ENCODE measurements at places on chromosomes 3 and 15.

DNA sequence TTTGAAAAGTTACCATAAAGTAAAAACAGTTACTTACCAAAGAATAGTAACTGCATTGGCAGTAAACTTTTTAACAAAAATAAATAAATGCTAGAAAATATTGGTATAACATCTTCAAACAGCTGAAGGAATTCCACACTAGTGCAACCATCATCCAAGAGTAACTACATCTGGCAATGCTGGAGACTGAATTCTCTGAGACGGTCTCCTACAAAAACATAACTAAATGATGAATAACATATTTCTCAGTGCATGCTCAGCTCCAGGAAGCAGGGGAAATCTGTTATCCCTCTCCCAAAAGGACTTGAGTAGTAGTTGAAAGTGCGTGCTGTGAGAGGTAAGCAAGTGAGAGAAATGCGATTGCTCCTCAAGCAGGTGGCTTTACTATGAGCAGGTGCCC, 526.8 kb upstream of the CCDC54 start:
- no peak for DNase-seq

- no peak for DNase-seq
Observed at GRCh38 chr15:99095626-99096025, 9.3 kb upstream of the SYNM start.

DNA sequence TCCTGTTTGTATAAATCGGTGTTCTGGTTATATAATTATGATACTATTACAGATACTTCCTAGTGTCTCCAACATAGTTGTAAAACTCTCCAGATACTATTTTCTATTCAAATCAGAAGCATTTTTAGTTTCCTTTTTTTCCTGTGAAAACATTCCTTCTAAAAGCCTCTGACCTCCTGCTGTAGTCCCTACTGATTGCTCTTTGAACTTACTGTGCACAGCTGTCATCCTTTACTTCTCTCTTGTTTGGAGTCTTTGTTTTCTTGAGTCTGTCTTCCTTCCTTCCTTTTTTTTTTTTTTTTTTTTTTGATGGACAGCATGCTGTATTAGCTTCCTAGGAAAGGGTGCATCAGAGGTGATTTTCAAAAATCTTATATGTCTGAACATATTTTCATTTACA, 28.9 kb downstream of the NR2C2 start:
- no peak for DNase-seq

GRCh38 chr3:172323894-172324610, 124.2 kb downstream of the GHSR start:
- DNase-seq, result no peak

GRCh38 chr3:65401359-65402305, 637.1 kb downstream of the MAGI1 start:
- no peak for DNase-seq

DNA sequence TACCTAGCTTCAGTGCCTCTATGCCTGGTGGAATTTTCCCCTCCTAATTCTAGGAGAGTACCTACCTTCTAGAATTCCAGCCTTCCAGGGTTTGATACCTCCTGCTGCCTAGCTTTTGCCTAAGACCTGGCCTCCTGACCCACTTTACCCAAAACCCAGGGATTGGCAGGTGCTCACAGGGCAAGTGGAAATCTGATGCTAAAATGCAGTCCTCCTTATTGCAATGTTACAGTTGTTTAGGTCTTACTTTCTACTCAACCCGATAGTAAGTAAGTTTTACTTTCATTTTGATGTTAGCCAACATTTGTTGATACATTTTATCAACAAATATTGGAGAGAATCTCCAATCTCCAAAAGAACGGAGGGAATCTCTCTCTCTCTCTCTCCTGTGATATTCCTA, 275.9 kb downstream of the DOCK3 start:
- DNase-seq, result no peak

DNA sequence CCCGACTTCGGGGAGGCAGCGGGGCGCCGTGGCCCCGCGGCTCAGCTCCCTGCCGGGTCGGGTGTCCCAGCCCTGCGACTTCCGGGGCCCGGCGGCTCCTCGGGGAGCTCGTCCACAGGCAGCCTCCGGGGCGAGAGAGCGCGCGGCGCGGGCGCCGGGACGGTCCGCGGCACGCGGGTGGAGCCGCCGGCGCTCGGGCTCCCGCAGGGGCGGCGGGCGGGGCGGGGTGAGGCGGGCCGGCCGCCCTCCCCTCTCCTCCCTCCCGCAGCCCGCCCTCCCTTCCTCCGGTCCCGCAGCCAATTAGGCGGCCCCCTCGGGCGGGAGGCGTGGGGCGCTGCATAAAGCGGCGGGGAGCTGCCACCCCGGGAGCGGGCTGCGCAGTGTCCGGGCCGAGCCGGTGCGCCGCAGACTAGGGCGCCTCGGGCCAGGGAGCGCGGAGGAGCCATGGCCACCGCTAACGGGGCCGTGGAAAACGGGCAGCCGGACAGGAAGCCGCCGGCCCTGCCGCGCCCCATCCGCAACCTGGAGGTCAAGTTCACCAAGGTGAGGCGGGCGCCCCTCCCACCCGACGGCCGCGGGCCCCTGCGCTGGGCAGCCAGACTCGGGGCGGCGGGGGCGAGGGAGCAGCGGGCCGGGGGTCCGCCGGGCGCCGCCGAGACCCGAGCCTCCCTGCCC, at the start of gene ALDH1A3:
Gene ALDH1A3 (plus strand): TSS at position 368 of the 675 bp plus-strand sequence. CDS start 77 bp downstream, at position 445.
- DNase-seq, result peak; percentile 54

DNA sequence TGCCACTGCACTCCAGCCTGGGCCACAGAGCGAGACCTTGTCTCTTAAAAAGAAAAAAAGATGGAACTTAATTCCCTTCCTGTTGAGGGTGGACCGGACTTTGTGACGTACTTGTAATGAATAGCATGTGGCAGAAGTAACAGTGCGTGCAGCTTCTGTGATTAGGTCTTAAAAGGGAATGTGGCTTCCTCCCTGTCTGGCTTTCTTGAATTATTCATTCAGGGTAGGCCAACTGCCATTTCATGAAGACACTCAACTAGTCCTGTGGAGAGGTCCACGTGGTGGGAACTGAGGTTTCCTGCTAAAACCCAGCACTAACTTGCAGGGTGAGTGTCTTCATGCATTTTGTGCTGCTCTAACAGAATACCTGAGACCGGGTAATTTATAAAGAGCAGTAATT, 98.9 kb upstream of the PIAS1 start:
- DNase-seq, result no peak

DNA sequence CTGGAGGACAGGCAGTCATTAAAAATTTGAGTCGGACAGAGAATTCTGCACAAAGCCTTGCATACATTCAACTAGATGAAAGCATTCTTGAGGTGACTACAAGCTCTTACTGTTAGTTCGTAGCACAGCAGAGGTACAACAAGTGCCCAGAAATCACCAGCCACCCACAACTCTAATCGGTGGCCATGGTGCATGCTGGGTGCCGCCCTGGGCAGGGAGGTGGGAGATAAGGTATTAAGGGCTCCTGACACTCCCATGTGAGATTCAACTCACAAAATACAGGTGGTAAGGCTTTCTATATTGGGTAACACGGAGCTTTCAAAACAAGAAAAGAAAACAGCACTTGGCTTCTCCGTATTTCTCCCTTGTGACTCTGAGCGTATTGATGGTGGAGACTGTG, 66.0 kb downstream of the MEIS2 start:
- DNase-seq, result no peak

- DNase-seq, result no peak
Observed at GRCh38 chr3:85922374-85922773, 963.6 kb downstream of the CADM2 start.

- no peak for DNase-seq
Observed at GRCh38 chr3:188390775-188391443, 237.0 kb downstream of the LPP start.

- no peak for DNase-seq
Observed at GRCh38 chr3:60827666-60828065, 423.6 kb downstream of the FHIT start.

- DNase-seq, result no peak
Observed at GRCh38 chr15:90037961-90038631, 37.0 kb downstream of the ZNF710 start.

GRCh38 chr3:193895409-193895808, 240.5 kb upstream of the HES1 start:
- DNase-seq, result no peak

DNA sequence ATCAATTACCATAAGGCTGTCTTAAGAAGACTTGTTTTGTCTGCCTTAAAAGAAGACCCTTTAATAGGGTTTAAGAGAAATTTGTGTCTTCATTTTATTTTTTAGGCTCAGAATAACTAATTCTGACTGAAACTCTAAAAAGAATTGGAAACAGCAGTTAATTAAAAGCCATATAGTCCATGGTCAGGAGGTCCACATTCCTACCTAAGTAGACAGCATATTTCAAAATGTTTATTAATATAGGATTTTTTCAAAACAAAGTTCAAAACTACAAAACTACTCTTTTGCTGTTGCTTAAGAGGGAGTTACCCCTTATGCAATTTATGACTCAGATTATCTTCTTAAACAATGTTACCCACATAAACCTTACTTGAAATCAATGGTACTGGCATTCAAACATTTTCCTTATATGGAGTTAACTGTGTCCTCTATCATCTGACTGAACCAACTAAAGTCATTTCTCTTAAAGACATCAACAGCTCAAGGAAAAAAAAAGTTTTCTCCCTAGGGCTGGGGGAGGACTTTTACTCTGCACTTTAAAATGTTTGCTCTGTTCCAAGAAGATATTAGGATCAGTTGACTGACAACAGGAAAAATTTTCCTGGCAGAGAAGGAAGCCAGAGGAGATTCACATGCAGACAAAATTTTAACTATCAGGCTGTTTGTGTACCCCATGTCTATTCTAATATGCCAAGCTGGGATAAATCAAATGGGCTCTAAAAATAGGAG, 56.8 kb upstream of the NANOGP8 start:
- DNase-seq, result no peak

DNA sequence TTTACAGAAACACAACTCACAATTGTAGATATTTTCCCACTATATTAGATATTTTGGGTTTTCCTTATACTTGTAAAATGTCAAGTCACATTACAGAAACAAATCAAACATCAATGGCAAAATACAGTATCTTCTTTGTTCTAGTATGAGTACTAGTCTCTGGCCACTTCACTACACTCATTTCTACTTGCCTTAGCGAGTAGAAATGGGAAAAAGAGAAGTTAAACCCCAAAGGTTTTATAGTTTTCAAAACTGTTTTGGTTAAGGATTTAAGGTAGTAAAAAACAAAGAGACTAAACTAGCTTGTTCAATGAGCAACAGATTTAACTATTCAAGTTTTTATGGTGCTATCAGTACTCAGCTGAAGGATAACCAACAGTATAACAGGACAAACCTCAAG, 81.7 kb downstream of the BTD start:
- no peak for DNase-seq

DNA sequence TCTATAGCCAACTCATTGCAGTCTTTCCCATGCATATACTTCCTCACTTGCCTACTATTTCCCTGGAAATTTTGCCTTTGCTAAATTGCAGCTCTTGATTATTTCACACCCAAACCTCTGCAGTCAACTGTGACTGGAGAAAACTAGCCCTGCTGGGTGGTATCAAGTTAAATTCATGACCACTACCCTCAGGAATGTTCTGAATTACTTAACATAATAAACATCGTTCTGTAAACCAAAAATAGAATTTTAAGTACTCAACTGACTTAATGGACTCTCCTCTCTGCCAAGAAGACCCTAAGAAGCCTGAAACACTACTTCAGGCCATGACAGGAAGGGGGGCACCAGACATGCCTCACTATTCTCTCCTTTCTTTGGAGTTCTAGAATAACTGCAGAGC, 1278.0 kb upstream of the GBE1 start:
- no peak for DNase-seq

- no peak for DNase-seq
Observed at GRCh38 chr3:144868506-144868905, 896.9 kb downstream of the DIPK2A start.

GRCh38 chr3:195704433-195704999, 16.3 kb upstream of the MUC20 start:
- DNase-seq, result no peak

- DNase-seq, result no peak
Observed at GRCh38 chr3:35641331-35641730, 2.0 kb downstream of the ARPP21 start.

- DNase-seq, result no peak
Observed at GRCh38 chr3:194714564-194714963, 28.9 kb downstream of the FAM43A start.

- DNase-seq, result no peak
Observed at GRCh38 chr15:78001656-78002055, 75.9 kb downstream of the TBC1D2B start.

- no peak for DNase-seq
Observed at GRCh38 chr3:5126586-5126985, 4.5 kb downstream of the ARL8B start.

- no peak for DNase-seq
Observed at GRCh38 chr3:197746209-197746608, 3.5 kb upstream of the FYTTD1 start.

DNA sequence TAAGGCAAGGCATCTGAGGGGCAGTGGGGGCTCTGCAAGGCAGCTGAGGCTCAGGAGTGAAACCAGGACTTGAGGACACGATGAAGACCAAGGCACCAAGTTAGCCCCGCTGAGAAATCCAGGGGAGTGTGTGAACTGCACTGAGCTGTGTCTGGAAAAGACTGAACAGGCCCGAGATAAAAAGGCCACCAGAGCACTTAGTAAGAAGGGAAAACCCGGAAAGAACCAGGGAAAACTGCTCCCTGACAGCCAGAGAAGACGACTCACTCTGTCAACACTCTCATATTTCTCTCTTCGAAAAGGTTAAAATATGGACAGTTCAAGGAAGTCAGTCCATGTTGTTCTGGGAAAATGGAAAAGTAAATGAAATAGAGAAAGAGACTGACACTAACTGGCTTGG, 109.0 kb downstream of the SEC22A start:
- DNase-seq, result no peak

- DNase-seq, result peak; percentile 51
Observed at GRCh38 chr3:73508330-73508954, 116.3 kb downstream of the PDZRN3 start.

DNA sequence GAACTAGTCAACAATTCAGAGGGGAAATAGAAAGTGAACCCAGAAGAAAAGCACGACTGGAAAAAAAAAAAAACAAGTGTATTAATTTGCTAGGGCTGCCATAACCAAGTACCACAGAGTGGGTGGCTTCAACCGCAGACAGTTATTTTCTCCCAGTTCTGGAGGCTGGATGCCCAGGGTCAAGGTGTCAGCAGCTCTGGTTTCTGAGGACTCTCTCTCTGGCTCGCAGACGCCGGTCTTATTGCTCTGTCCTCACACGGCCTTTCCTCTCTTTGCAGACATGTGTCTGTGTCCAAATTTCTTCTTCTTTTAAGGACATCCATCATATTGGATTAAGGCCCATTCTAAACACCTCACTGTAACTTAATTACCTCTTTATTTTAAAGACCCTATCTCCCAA, 291.8 kb downstream of the XXYLT1 start:
- DNase-seq, result no peak

- no peak for DNase-seq
Observed at GRCh38 chr3:156148345-156148945, 28.1 kb downstream of the KCNAB1 start.

- no peak for DNase-seq
Observed at GRCh38 chr3:10283638-10284037, 9.1 kb downstream of the GHRL start.

- DNase-seq, result no peak
Observed at GRCh38 chr15:34837246-34838016, 42.1 kb upstream of the ACTC1 start.

Measured in glutamatergic neuron (in vitro differentiated cells).